ENCODE measurements at places on chromosomes 7 and 10.

DNA sequence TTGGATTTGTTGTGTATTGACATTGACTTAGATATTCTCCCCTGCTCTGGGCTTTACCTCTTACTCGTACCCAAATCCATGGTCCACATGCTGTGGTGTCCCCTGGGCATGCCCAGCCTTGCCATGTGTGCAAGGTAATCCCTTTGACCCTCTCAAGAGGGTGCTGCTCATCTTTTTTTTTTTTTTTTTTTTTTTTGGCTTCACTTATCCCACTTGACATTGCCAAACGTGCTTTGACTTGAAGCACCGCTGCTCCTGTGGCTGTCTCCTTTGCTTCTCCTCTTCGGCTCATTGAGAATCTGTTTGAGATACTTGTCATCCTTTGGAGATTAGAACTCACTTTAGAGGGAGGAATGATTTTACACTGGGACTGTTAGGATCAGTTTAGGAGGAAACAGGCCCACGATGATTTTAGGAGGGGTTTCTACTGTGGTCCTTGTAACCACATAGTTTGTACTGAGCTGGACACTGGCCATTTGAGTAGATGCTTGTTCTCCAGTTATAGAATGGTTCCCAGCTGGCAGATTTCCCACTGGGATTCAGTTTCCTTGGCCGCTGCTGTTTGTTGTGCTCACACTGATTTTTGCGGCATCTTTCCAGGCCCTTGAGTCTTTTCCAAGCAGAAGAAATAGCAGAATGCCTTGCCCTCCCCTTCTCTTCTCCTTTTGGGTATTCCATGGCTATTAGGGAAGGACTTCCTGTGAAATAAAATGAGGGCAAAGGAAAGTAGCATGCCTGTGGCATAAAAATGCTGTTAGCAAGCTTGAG lies 184.8 kb downstream of the AUTS2 start:
- no peak for DNase-seq

DNA sequence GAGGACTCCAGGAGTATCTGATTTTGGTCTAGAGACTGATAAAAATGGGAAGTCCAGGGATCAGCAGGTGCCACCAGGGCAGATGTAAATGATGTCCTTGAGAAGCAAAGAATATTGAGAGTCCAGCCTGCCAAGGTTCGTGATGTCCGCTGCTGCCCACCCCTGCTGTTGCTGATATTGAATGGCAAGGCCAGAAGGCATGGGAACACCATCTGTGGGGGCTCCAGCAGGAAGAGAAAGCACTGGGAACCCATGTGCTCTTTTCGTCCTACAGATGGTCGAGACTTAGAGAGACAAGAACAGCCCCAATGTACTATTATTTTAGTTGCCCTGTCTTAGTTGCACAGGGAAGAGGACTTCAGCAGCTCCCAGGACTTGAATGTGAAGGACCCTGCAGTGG lies 363.9 kb downstream of the GALNT17 start:
- no peak for DNase-seq

GRCh38 chr10:113411456-113411855 lies 141.4 kb upstream of the HABP2 start:
- DNase-seq = no peak

- peak; percentile 77 for DNase-seq
These were observed 75.7 kb upstream of the CCDC71L start for GRCh38 chr7:106736508-106737201.

DNA sequence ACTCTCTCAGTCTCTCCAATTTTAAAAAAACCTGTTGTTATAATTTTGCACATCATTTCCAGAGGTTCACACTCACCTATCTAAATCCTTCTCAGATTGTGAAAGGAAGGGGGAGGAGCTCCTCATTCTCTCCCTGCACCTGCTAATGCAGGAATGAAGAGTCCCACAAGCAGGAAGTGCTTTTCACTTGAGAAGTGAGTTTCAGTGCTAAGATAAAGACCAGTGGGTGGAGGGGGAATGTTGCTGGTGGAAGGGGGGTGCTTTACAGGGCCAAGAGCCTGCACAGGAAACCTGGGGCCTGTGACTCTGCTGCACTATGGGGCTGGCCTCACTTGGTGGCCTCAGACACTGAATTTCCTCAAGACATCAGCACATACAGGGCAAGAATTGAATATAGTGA lies 176.4 kb downstream of the PTPN20 start:
- no peak for DNase-seq

GRCh38 chr10:77949167-77949566 lies 22.6 kb upstream of the DLG5 start:
- no peak for DNase-seq

DNA sequence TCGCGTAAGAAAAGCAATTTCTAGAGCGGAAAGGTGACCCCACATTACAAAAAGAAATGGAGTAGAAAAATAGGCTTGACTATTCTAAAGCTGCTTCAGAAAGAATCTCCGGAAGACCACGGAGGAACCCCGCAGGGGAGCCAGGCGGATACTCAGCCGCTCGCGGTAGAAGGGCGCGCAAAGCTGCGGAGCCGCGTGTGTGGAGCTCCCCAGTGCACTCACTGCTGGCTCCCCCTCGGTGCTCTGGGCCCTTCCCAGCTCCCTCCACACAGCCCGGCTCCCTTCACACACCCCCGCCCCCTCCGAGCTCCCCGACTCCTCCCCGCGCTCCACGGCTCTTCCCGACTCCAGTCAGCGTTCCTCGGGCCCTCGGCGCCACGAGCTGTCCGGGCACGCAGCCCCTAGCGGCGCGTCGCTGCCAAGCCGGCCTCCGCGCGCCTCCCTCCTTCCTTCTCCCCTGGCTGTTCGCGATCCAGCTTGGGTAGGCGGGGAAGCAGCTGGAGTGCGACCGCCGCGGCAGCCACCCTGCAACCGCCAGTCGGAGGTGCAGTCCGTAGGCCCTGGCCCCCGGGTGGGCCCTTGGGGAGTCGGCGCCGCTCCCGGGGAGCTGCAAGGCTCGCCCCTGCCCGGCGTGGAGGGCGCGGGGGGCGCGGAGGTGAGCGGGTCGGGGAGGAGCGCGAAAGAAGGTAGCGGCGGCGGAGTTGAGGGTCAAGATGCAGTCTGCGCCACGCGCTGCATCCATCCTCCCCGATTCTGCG lies at the start of gene STEAP2:
TSS of gene STEAP2 (plus strand) at position 350 of the 758 bp plus-strand sequence. CDS start 13,343 bp downstream, outside the sequence.
- DNase-seq = no peak

- no peak for DNase-seq
These were observed 61.6 kb downstream of the MICALL2 start for GRCh38 chr7:1397491-1398327.

DNA sequence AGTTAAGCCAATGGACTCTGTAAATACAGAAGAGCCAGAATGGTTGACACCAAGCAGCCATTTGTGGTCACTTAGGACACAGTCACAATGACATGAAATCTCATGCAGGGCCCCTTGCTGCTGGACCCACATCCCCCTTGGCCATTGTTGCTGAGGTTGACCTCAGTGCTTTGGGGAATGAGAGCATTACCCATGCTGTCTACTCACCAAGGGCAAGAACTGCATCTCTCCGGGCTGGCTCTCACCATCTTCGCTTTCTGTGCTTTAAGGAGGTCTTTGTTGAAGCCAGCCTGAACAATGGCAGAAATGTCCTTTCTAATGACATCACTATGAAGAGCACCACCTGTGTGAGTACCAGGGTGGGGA lies 30.1 kb upstream of the ZNF488 start:
- no peak for DNase-seq

All from AML-193 (cell line).